ENCODE measurements at places on chromosomes 13 and 19.

DNA sequence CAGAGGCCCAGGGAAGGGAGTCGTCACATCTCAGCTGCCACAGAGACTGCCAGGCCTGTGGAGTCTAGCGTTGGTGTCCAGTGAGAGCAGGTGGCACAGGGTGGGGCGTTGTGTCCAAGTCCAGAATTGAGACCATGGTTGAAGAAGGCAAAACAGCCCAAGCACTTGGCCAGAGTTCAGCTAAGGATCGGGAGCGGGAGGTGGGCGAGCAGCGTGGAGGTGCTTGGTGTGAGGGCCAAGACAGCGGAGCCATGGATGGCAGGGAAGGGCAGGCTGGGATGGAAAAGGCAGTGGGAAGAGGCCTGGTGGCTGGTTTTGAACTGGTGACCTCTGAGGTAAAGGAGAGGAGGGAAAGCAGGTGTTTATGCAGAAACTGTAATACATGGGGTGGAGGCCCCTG is 8.0 kb downstream of the IGFLR1 start:
- no peak for DNase-seq

DNA sequence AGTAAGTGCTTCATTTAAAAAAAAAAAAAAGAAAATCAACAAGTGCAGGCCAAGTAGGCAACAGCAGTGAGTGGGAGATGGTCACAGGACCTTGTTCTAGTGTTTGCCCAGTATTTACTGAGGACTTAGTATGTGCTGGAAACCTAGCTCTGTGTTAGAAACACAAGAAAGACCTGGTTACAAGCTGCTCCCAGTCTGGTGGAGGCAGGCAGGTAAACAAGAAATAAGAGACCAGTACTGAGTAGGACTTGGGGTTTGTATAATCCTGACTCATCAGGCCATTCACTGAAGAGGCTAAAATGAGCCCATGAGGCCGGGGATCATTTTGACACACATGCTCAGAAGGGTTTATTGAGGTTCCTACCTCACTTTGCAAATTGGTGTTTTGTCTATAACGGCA is 21.5 kb upstream of the SERPINE3 start:
- no peak for DNase-seq

- no peak for DNase-seq
Observed at GRCh38 chr19:18264137-18264854, 10.0 kb downstream of the IQCN start.

GRCh38 chr19:38655148-38655824 is 7.8 kb downstream of the ACTN4 start:
- DNase-seq, result no peak

- DNase-seq, result no peak
Observed at GRCh38 chr13:24511019-24511815, 1.4 kb downstream of the PARP4 start.

- no peak for DNase-seq
Observed at GRCh38 chr19:12766051-12766521, 9.3 kb downstream of the HOOK2 start.

DNA sequence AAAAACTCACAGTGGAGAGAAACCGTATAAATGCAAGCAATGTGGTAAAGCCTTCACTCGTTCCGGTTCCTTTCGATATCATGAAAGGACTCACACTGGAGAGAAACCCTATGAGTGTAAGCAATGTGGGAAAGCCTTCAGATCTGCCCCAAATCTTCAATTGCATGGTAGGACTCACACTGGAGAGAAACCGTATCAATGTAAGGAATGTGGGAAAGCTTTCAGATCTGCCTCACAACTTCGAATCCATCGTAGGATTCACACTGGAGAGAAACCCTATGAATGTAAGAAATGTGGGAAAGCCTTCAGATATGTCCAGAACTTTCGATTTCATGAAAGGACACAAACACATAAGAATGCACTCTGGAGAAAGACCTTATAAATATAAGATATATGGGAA is 19.4 kb upstream of the ZNF69 start:
- no peak for DNase-seq

DNA sequence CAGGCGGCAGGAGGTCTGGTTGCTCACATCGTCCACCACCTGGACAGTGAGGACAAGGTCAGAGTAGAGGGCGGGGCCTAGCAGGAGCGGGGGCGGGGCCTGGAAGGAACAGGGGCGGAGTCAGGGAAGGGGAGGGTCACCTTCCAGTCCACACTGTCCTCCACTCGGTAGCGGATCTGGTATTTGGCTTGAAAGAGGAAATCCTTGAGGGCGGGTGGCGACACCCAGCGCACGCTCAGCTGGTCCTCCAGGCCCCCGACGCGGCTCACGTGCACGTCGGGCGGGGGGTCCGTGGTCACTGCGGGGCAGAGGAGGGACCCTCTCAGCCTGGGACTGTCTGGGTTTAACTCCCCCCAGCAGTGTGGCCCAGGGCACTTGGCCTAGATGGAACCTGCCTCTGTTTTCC is 8.2 kb downstream of the REX1BD start:
- no peak for DNase-seq

DNA sequence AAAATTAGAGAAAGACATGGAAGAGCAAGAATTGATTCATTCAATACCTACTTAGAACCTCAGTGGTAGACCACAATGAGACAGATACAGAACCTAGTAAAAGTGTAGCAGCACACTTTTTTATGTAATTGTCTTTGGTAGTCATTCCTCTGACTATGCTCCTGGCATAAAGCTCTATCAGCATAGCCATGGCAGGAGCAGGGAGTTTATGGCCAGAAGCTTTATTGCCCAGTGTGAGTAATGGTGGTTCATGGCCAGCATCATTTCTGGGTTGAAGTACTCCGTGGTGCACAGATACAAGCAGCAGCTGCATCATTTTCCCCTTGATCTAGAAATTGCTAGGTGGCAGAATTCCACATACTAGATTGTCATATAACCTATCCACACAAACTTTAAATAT is 352.6 kb downstream of the TBC1D4 start:
- no peak for DNase-seq

DNA sequence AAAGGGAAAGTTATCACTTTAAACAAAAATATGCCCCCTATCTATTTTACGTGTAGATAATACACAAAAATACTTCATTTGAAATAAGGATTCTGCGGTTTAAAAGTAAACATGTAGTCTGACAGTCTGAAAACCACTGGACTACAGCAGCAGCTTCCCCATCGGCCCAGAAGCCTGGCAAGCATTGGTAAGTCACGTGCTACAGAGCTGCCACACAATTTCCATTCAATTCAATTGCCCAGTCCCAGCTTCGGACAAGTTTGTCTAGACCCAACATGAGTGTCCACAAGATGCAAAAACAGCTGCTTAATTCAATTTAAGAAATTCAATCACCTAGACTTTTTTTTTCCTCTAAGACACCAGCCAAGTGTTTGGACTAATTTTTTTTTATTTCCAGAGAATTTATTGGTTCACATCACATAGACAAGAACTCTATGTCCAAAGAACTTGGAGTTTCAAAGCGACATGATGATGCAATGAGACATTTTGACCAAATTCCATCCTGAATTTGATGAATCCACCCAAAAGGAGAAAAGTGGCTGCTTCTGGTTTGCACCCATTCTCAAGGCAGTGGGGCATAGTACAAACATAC is 458.9 kb downstream of the COG6 start:
- DNase-seq, result no peak

DNA sequence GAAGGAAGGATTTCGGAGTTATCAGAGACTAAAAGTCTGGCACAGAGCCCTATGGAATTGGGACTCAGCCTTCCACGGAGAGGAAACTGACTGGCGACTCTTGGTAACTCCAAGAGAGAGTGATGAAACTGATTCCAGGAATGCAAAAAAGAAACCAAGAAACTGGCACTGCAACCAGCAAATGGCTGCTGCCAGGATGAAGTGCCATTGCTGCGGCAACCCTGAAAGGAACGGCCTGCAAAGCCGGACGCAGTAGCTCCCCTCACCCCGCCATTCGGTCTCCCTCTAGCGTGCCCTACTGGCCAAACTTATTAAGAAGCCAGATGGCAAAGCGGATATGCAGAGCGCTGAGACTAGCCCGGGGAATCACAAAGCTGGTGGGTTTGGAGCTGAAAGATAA is 236.0 kb downstream of the PCDH9 start:
- DNase-seq, result no peak

DNA sequence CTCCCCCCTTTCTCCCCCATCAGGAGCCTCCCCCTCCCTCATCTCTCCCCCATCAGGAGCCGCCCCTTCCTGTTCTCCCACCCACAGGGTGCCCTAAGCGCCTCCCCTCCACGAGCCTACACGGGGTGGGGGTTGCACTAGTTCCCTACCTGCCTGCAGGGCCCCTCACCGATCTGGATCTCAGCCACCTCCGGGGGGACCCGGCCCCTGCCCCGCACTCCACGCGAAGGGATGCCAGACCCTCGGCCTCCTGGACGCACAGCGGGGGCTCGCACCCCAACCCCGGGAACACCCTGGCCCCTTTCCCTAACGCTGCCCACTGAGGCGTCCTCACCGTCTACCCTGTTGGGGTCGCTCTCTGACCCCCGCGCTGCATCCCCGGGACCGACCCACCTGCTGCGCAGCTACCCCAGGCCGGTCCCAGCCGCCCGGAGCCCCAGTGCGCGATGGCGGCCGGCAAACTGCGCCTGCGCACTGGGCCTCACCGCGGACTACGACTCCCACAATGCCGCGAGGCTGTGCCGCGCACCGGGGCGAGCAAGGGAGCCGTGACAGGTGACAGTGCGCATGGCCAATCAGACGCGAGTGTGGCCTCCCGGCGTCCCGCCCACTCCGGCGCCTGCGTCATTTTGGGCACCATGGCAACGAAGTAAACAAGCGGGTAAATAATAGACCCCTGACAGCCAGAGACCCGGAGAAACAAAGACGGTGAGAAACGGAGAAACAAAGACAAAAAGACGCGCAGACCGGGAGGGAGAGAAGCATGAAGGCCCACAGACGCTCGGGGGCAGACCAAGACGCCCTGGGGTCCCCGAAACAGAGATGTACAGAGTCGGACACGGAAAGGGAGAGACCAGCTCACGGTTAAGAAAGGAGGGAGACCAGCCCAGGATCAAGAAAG is at the start of gene ZSCAN18:
ZSCAN18 (minus strand) TSS at position 451 of the 901 bp plus-strand sequence. CDS start 7,964 bp downstream, outside the sequence.
- peak; percentile 94 for DNase-seq

- DNase-seq, result no peak
Observed at GRCh38 chr19:53285087-53285486, 17.6 kb upstream of the VN1R4 start.

DNA sequence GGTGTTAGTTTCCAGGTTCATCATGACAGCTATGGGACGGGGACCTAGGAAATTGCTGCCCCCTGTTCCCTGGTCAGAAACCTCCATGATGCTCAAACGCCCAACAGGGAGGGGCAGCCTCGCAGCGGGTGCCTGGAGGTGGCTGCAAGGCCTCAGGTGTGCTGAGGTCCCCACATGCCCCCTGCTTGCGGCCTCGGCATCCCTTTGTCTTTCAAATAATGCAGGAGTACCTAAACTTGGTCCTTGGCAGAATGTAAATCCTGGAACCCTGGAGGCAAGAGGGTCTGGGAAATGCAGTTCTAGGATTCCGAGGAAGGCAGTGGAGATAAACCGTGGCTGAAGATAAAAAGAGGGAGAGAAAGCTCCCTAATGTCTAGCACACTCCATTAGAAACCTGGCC is 52.4 kb downstream of the SKA3 start:
- DNase-seq, result no peak

DNA sequence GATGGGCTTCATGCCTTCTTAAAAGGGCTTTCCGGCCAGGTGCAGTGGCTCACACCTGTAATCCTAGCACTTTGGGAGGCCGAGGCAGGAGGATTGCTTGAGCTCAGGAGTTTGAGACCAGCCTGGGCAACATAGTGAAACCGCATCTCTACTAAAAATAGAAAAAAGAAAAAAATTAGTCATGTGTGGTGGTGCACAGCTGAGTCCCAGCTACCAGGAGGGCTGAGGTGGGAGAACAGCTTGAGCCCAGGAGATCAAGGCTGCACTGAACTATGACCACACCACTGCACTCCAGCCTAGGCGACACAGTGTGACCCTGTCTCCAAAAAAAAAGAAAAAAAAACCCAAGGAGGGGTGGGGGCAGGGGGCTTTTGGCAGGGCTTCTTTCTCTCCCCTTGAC is 7.2 kb downstream of the CARS2 start:
- DNase-seq, result no peak

DNA sequence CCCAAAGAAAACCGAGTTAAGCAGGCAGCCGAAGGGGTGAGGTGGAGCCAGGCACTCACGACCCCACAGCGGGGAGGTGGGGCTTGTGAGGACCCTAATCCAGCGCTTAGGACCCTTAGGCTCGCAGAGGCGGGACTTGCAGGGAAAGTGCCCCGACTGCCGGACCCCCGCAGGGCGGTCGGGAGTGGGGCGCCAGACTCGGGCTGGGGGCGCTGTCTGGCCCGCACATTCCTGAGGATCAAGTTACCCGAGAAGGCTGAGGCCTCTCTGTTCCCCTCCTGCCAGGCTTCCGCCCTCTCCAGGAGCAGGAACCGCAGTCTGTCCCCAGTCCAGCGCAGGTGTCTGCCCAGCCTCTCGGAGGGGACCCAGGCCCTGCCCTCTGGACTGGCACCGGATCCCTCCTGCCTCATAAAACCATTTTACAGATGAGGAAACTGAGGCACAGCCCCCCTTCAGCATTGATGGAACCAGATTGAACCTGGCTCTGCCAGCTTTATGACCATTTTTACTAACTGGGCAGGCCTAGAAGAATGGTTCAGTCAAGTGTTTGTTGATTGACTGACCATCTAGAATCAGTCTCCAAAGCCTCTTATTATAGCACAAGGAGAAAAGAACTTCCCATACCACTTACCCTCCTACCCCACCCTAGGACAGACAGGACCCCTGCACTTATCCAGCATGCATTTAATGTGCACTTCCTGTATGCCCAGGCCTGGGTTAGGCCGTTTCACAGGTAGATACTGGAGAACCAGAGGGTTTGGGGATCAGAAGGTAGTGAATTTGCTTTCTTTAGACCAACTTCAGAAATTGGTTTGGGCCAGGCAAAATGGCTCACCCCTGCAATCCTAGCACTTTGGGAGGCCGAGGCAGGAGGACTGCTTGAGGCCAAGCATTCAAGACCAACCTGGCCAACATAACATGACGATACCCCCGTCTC is 6.7 kb upstream of the JUND start:
- no peak for DNase-seq

GRCh38 chr13:100115693-100116254 is 26.9 kb downstream of the PCCA start:
- DNase-seq, result no peak

- no peak for DNase-seq
Observed at GRCh38 chr19:45160870-45161737, at the start of gene NKPD1. TSS of gene NKPD1 (minus strand) at chr19:45160982. CDS start at chr19:45160150, 832 bp downstream.

DNA sequence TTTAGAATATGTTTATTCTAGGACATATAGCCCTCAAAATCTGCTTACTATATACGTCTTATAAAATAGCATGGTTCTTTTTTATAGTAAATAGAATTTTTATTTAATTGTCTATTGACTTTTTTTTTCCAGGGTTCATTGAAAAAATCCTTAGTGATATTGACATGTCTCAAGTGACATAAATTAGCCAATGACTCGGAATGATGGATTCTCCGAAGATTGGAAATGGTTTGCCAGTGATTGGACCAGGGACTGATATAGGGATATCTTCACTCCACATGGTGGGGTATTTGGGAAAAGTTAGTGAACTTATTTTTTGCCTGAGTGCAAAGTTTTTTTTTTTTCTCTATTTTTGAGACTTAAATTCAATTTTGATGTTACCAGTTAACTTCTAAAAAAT is 3.2 kb downstream of the USPL1 start:
- no peak for DNase-seq

- DNase-seq, result peak; percentile 23
Observed at GRCh38 chr13:27481766-27482165, 31.4 kb upstream of the MTIF3 start.

Measured in NCI-H1105 treated with DMSO at 0.1 percent for 48 hours (cell line).